ENCODE measurements at places on chromosomes 16 and 17.

- DNase-seq, result no peak
These were observed 2.0 kb downstream of the CRYM start for GRCh38 chr16:21276090-21276489.

GRCh38 chr17:75241502-75241901, 19.9 kb downstream of the GGA3 start:
- DNase-seq, result no peak

DNA sequence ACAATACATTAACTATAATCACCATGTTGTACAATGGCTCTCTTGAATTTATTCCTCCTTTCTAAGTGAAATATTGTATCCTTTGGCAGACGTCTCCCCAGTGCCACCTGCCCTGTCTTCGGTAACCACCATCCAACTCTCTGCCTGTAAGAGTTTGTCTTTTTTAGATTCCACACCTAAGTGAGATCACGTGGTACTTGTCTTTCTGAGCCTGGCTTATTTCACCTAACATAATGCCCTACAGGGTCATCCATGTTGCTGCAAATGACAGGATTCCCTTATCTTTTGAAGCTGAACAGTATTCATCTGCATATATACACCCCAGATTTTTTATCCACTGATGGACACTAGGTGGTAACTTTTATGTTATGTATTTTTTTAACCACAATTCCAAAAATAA, 24.2 kb downstream of the ORC6 start:
- no peak for DNase-seq

DNA sequence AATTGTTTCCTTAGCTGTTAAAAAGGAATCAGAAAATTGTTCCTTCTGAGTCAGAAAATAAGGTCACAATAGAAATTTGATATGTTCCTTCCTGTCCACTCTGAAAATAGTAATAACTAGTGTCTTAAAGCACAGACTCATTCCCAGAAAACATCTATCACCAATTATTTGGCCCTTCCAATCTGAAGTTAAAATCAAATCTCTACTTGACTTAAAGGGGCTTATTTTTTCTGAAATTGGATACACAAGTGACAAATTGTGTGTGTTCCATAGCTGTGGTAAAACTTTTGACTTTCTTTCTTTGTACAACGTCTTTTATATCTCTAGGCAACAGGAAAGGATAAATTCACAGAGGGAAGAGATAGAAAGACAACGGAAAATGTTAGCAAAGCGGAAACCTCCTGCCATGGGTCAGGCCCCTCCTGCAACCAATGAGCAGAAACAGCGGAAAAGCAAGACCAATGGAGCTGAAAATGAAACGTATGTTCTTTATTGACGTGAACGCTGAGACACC, 54.5 kb upstream of the MRC2 start:
- DNase-seq, result no peak

- DNase-seq, result peak; percentile 66
These were observed 623 bp downstream of the MBTPS1 start for GRCh38 chr16:84115919-84116719.

- DNase-seq, result no peak
These were observed 28.5 kb downstream of the MAF start for GRCh38 chr16:79571903-79572535.

DNA sequence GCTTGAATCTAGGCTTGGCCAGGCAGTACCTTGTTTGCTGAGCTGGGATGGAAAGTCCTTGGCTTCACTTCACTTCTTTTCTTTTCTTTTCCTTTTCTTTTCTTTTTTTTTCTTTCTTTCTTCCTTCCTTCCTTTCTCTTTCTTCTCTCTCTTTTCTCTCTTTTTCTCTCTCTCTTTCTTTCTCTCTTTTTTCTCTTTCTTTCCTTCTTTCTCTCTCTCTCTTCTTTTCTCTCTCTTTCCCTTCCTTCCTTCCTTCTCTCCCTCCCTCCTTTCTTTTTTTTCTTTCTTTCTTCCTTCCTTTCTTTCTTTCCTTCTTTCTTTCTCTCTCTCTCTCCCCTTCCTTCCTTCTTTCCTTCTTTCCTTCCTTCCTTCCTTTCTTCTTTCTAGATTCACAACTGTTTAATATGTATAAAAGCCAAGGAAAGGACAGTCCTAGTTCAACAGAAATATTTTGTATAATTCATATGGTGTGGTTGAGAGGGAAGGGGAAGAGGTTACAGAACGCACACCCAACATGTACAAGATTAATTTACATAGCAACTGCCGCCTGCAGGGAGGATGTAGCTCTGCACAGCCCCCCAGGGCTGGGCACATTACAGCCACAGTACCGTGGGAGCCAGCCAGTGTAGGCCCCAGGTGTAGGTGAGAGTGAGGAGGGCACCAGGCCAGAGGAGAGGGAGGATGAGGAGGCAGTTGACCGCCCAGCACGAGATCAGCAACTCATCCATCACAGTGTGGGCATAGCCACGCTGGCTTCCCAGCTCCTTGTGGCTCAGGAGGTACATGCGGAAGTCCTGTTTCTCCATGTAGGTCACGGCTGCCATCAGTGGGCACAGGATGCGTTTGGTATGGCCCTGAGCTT, 9.7 kb upstream of the ITGB3 start:
- DNase-seq, result no peak

- DNase-seq, result no peak
These were observed 66.4 kb downstream of the SRCIN1 start for GRCh38 chr17:38539386-38539785.

- DNase-seq, result no peak
These were observed 127.3 kb upstream of the NUDT7 start for GRCh38 chr16:77594799-77595596.

- no peak for DNase-seq
These were observed 12.0 kb upstream of the DOC2B start for GRCh38 chr17:193426-193810.

- no peak for DNase-seq
These were observed 932 bp downstream of the ZNF267 start for GRCh38 chr16:31874366-31875111.

- no peak for DNase-seq
These were observed 80.8 kb upstream of the NOL11 start for GRCh38 chr17:67636834-67637520.

DNA sequence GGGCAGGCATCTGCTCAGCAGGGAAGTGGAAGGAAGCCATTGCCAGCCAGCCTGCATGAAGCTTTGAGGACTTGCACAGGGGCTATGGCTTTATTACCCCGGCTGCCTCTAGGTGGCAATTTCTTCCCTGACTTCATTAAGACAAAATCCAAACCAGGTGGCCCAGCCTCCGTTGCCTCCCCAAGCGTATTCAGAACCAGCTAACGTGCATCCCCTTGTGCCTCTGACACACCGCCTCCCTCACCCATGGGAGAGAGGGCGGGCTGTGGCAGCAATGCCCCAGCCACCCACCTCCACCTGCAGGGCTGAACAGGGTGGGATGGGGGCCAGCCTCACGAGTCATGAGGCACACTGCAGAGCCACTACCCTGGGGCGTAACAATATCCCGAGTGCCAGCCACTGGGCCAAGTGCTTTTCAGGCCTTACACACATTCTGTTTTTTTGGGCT, 6.8 kb downstream of the KIFC3 start:
- DNase-seq, result no peak

DNA sequence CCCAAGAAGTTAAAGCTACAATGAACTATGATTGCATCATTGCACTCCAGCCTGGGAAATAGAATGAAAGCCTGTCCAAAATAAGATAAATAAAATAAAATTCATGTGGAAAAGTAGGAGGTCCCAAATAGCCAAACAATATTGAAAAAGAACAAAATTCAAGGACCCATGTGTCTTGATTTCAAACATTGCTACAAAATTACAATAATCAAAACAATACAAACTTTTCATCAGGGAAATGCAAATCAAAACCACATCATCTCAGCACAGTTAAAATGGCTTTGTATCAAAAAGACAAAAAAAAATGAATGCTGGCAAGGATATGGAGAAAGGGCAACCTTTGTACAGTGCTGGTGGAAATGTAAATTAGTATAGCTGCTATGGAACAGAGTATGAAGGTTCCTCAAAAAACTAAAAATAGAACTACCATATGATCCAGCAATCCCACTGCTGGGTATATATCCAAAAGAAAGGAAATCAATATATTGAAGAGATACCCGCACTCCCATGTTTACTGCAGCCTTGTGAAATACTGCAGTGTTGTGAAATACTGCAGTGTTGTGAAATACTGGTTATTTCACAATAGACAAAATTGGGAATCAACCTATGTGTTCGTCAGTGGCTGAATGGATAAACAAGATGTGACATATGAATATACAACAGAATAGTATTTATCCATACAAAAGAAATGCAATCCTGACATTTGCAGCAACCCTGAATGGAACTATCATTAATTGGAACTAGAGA, 24.5 kb upstream of the ZNF287 start:
- DNase-seq, result no peak
